ENCODE measurements at places on chromosomes 3 and 15.

DNA sequence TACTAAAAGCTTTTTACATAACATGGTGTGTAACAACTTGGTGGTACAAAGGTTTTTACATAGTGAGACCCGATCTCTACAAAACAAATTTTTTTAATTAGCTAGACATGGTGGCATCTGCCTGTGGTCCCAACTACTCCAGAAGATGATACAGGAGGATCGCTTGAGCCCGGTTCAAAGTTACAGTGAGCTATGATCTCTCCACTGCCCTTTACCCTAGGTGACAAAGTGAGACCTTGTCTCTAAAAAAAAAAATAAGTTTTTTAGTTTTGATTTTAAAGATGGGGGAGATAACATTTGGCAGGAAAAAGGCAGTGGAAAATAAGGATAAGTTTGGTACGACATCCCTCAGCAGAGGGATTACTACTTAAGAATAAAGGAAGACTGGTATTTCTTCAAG lies 5.9 kb downstream of the FAM162A start:
- no peak for DNase-seq

DNA sequence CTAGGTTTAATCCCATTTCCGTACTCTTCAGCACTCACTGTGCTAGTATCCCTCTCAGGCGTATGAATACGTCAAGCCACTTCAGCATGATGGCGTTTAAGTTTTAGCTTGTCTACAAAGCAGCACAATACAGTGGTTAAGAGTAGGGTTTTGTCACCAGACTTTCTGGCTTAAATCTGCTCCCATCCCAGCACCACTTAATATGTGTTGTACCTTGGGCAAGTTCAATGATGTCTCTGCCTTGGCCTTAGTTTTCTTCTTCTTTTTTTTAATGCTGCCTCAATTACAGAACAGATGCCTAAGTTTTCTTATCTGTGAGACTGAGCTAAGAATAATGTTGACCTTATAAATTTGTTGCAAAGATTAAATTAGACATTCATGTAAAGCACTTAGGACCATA lies 152.9 kb upstream of the CTDSPL start:
- DNase-seq: no peak

- DNase-seq: no peak
Observed at GRCh38 chr3:111715911-111716523, 120.9 kb upstream of the ZBED2 start.

DNA sequence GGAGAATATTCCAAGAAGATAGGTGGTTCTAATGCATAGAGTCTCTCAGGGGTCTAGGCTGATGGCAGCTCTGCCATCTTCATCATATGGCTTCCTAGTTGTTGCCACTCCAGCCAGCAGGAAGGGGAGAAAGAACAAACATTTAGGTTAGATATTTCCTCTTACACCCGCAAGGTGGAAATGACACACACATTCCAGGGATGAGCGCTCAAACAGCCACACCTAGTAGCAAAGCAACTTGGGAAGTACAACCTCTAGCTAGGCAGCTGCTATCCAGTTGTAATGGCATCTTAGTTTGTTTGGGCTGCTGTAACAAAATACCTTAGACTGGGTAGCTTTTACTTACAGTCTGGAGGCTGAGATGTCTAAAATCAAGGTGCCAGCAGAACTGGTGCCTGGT lies 51.9 kb upstream of the ADAMTSL3 start:
- DNase-seq: no peak

- DNase-seq: no peak
Observed at GRCh38 chr3:16686679-16687078, 81.5 kb upstream of the DAZL start.

DNA sequence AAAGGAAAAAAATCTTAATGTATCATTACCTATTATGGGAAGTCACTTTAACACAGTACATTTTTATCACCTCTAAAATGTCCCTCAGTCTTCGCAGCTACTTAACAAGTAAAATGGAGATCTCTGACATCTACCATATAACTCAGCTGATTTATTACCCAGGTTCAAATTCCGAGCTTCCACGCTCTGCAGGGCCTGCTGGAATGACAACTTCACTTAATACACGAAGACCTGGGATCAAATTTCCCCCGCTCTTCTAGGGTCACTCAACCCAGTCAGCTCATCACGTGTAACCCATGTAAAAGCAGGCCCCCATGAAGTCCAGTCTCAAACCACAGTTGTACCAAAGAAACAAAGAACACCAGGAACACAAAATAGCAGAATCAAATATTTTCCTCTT lies 44.2 kb upstream of the ACP3 start:
- no peak for DNase-seq

DNA sequence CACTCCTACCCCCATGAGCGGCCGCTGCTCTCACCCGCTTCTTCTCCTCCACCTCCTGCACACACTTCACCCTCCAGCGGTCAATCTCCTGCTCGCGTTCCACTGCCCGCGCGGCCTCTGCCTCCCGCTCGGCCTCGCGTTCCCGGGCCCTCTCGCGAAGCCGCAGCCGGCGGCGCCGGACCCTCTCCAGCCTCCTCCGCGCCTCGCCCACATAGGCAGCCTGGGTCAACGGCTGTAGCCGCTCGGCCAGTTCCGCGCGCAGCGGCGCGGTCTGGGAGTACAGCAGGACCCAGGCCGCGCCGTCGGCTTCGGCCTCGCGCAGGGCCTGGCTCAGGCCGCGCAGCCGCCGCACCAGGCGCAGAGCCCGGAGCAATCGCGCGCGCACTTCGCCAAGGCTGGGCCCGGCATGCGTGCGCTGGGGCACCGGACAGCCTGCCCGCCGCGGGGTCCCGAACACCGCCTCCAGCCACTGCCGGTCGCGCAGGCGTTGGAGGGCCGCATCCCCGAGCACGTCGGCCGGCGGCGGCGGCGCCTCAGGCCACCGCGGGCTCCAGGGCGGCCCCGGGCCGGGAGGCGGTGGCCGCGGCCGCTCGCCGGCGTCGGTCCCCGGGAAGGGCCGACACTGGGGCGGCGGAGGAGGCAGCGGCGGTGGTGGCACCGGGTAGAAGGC lies 595 bp downstream of the PDCD7 start:
- DNase-seq: peak; percentile 8

DNA sequence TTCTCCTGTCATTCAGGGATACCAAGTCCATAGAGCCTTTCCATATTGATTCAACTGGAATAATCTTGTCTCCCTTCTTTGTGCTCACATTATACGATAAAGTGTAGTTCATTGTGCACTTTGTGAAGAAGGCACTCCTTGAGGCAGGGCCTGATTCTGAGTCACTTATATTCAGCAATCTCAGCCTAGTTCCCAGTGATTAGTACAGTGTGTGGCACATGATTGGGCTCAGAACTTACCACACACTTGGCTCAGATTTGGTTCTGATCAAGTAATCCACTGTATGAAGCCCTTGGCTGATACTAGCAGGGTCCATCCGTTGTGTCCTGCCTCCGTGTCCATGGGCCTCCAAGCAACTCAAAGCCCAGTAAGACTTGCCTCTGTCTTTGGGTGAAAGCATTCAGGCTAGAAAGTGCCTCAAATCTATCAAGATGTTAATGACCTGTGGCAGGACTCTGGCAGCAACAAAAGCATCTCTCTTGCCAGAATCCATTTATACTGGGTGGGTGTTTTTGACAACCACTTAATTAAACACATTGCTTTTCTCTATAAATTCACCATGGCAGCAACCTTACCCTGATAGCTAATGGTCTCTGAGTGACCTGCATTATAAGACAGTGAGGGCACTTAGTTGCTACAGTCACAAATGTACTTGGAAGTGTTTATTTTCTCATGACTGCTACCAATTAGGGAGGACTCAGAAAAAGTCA lies 51.3 kb downstream of the TPRG1 start:
- DNase-seq: no peak

DNA sequence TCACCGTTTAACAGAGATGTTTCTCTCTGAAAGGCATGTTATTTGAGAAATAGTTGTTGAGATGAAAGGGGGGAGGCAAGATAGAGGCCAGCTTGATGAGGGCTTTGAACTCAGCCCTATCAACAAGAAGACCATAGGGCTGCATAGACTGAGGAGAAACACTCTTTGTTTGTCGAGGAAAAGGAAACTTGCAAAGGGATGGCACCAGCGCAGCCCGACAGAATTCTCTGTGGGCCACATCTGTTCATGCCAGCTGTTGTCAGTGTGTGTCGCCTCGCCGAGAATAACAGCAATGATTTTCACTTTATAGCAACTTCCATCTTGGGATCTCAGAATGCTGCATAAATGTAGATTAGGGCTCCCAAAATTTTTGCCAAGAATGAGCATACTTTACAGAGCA lies 478.3 kb upstream of the TPRG1 start:
- DNase-seq: no peak

DNA sequence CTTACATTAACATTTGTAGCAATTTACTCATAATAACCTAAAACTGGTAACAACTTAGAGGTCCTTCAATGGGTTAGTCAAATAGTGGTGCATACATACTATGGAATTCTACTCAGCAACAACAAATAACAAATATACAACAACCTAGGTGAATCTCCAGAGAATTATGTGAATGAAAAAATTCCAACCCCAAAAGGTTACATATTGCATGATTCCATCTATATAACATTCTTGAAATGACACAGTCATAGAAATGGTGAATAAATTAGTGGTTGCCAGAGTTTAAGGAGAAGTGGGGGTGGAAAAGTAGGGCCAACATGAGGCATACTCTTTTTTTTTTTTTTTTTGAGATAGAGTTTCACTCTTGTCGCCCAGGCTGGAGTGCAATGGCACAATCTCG lies 12.7 kb upstream of the SNTN start:
- DNase-seq: no peak

DNA sequence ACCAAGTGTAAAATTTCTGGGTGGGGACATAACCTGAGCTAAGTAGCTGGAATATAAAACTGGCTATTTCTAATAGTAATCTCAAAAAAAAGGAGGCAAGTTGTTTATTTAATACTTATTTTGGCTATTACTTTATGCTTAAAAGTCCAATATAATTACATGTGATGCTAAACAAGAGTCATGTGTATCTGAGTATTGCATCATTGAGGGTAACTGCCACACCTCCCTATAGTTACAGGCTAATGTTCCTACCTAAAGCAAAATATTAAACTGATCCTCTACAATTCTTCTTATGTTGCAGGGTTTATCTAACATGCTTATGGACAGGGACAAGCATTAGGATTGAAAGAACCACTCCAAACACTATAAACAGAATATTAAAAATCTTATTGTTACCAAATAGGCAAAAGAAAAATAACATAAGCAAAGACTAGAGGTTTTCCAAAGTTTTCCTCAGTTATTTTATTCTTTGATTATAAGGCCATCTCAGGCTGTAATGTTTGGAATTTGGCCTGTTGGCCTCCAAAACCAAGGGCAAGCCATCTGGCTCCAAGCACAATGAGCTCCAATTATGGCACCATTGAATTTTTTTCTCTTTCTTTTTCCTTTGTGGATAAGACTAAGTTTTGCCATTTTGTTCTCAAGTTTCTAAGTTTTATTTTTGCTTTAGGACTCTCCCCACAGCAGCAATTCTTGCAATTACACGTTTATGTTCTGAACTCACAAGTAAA lies 75.8 kb upstream of the ABI3BP start:
- DNase-seq: no peak

GRCh38 chr3:119636249-119636648 lies 24.1 kb downstream of the POPDC2 start:
- no peak for DNase-seq

DNA sequence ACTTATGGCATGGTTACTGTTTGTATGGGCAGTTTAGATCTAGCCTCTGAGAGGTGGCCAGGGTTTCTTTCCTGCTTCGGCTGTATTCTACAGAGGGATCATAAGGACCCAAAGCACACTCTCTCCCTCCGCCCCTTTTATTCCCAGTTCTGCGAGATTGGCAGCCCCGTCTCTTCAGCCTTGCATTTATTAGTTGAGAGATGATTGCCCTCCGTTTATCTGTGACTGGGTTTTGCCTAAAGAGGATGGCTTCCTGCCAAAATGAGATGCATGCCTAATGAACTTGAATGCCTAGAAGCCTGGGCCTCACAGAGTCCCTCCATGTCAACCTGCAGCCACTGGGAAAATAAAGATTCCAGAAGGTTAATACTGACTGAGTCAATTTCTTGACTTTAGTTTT lies 97.1 kb upstream of the CHL1 start:
- DNase-seq: no peak

- DNase-seq: no peak
Observed at GRCh38 chr3:63689285-63689684, 36.8 kb downstream of the SNTN start.

GRCh38 chr3:194540274-194540905 lies 53.6 kb upstream of the ATP13A3 start:
- DNase-seq: peak; percentile 8

DNA sequence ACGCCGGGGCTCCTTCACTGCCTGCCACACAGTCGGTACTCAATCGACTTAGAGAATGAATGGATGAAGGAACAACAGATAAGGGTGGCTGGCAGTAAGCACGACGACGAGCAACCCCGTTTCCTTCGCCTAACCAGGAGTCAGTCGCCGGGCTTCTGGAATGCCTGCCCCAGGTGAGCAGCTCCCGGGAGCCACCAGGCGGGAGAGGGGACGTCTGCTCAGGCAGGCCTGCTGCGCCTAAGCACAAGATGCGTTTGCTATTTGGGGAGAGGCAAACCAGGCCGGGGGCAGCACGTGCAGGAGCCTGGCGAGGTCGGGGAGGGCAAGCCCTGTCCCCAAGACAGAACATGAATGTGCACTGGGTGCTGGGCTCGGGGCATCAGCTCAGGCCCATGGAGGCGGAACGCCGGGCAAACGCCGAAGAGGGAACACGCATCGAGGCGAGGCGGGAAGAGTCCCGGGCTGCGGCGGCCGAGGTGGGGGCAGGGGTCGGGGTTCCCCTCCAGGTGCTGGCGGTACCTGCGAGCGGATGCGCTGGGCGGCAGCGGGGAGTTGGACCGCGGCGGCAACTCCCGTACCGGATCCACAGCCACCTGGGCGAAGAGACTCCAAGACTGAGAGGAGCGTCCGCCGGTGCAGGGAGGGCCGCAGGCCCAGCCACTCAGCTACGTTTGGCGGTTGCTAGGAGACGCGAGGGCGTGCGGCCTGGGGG lies at the start of gene CFAP92:
Gene CFAP92, minus strand, starts transcription at position 616 of the 712 bp plus-strand sequence. CDS start 772 bp downstream, outside the sequence.
- peak; percentile 76 for DNase-seq

GRCh38 chr3:113606539-113607218 lies 74.3 kb downstream of the SIDT1 start:
- no peak for DNase-seq

GRCh38 chr3:81983382-81983781 lies 221.9 kb upstream of the GBE1 start:
- no peak for DNase-seq

All from putamen (tissue), 1 donor.